Activated naive CD4-positive, alpha-beta T cell treated with anti-CD3 and anti-CD28 coated beads for 36 hours (primary cell): ENCODE measurements at places on chromosomes 6 and 20. TPM values are rescaled to one million over a fixed set of nuclear protein-coding genes. Genes with fewer than 3 reads are reported as not detected.

The PNLDC1 gene
- not detected for total RNA-seq

DNA sequence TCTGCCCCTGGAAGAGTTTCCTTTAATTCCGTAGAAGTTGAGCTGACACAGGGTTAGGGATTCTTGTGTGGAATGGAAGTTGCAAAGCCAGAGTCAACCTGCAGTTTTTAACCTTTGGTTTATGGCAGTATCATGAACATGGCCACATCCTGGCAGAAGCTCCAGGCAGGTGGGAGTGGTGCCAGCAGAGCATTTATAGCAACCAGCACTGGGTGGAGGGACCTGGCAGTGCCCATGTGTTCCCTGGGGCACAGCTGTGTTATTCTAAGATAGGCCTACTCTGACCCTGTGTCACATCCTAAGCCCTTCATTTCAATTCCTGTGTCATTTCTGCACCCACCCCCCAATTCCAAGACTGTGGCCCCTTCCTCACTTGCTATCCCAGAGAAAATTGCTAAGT, 26.1 kb upstream of the ZNF831 start:
- H3K4me3 ChIP-seq: no peak overlapping the region
- DNase-seq: no peak
- no peak overlapping the region for H3K27ac ChIP-seq
- no peaks in the 10 kb centered on the region for H3K36me3 ChIP-seq
- no peaks in the 10 kb centered on the region for H3K27me3 ChIP-seq

The ZNF512B gene
- total RNA-seq: 7.9 TPM

DNA sequence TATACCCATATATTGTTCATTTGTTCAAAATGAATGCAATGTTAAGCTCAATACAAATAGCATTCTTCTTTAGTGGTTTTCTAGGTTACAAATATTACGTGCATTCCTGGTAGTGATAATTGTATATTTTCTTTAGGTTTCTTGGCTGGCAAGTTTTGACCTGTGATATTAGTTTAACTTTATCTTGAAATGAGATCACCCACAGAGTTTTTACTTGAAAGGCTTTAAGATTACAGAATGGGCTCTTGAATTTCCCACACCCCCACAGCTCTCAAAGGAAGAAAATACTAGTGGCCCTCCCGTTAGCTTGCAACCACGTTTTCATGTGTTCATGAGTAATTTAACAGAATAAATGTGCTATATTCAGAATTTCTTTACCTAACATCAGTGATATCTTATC, 1315.5 kb upstream of the GJE1 start:
- no peaks in the 10 kb centered on the region for H3K36me3 ChIP-seq
- peaks cover under 1% of the 10 kb centered on the region for H3K27me3 ChIP-seq
- H3K27ac ChIP-seq: no peak overlapping the region
- no peak for DNase-seq
- H3K4me3 ChIP-seq: no peak overlapping the region

GRCh38 chr20:47453167-47453782, 48.4 kb upstream of the NCOA3 start:
- H3K4me3 ChIP-seq: no peak overlapping the region
- peak; percentile 62 for DNase-seq
- peaks cover 45% of the 10 kb centered on the region for H3K4me1 ChIP-seq
- no peaks in the 10 kb centered on the region for H3K27me3 ChIP-seq
- peak overlapping the region; percentile 51 for H3K27ac ChIP-seq

DNA sequence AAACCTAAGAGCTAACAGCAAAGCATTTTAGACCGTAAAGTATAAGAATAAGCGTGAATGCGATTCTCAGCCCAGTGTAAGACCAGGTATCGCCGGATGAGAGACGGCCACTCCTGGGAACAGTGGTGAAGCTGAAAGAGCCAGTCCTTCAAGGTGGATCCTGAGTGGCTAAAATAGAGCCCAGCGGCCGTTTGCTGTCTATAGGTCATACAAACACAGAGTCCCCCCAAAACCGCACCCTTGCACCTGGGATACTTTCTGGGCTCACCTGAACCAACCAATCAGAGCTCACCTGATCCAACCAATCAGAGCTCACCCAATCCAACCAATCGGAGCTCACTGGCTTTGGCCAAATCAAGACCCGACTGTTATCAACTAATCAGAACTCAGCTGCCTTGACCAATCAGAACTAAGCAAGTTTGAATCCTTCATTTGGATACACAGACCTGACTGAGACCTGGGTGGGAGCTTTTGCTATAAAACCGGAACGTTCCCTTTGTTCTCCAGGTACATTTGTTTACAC, 248.2 kb downstream of the DLL1 start:
- H3K4me3 ChIP-seq: no peak overlapping the region
- H3K27me3 ChIP-seq: peaks cover 2% of the 10 kb centered on the region
- no peak overlapping the region for H3K27ac ChIP-seq
- DNase-seq: no peak

DNA sequence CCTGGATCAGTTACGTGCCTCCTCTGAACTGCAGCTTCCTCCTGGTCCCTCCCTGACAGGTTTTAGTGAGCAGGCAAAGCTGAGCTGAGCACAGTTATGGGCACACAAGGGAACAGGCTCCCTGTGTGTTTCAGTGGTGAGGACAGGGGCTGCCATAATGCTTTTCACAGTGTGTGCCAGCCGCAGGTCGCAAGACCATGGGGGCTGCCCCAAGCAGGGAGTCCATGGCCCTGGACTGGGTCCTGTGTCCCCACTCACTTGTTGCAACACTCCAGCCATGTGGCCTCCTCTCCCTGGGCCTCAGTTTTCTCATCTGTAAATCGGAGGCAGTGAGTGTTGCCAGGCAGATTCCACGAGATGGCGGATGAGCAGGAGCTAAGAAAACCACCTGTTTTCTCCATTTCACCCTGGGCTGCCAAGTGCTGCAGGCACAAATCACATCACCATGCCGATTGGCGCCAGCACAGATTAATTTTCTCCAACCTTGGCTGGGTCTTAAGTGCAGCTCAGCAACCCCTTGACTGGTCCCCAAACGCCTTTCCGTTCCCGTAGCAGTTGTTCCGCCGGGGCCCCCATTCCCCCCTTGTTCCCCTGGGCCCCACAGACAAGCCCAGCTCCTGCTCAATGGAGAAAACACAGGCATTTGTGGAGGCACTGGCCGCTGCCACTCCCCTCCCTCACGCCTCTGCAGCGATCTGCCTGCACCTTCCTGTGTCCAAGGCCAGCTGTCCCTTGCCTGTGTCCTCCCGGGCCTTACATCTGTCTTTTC, 57.1 kb upstream of the NNAT start:
- H3K27ac ChIP-seq: no peak overlapping the region
- H3K4me1 ChIP-seq: no peaks in the 10 kb centered on the region
- no peaks in the 10 kb centered on the region for H3K36me3 ChIP-seq
- no peak for DNase-seq
- H3K4me3 ChIP-seq: no peak overlapping the region

The BANF2 gene
- total RNA-seq: not detected

The CD83 gene
- total RNA-seq: 11.9 TPM

DNA sequence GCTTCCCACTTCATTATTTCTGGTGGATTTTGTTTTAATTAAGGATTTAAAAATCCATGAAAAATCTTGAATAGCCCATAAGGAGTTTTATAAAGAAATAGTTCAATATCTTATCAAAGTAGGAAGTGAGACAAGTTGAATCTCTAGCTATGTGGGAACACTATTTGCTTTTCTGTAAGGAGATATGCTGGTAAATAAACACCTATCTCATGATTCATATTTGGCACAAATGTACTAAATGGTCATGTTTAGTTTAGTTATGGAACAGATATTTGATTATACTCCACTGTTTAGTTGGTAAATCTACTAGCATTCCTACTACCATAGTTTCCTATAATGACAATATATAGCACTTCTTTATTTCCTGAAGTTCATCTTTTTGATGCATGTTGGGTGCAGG, 239.9 kb upstream of the CEP162 start:
- no peaks in the 10 kb centered on the region for H3K4me1 ChIP-seq
- no peaks in the 10 kb centered on the region for H3K27me3 ChIP-seq
- no peak for DNase-seq
- H3K4me3 ChIP-seq: no peak overlapping the region

GRCh38 chr6:134432036-134432435, 114.1 kb upstream of the SGK1 start:
- no peak overlapping the region for H3K4me3 ChIP-seq
- no peaks in the 10 kb centered on the region for H3K27me3 ChIP-seq
- H3K36me3 ChIP-seq: no peaks in the 10 kb centered on the region

The GPX5 gene
- not detected for total RNA-seq

DNA sequence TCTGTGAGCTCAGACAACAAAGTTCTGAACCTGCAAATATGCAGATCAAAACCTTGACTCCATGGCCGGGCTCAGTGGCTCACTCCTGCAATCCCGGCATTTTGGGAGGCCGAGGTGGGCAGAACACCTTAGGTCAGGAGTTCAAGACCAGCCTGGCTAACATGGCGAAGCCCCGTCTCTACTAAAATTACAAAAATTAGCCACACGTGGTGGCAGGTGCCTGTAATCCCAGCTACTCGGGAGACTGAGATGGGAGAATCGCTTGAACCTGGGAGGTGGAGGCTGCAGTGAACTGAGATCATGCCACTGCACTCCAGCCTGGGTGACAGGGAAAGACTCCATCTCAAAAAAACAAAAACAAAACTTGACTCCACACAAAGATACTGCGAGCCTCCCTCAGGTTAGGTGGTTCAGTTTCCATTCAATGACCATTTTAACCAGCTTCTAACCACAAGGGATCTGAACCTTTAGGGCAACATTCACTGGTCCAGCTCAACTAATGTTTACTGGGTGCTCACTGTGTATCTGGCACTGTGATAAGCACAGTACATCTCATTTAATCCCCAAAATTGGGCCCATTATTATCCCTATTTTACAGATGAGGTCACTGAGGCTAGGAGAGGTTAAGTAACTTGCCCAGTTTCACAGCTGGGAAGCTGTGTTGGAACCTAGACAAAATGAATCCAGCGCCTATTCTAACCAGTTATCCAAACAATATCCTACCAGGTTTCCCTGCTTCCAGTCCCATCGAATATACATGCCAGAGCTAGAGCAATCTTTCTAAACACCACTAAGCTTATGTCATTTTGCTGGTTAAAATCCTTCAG, 1.8 kb downstream of the SNRPB start:
- DNase-seq: no peak
- H3K4me3 ChIP-seq: peak overlapping the region; percentile 99
- H3K27me3 ChIP-seq: no peaks in the 10 kb centered on the region
- peak overlapping the region; percentile 100 for H3K27ac ChIP-seq
- H3K36me3 ChIP-seq: peaks cover 62% of the 10 kb centered on the region
- peaks cover 59% of the 10 kb centered on the region for H3K4me1 ChIP-seq

The PLN gene
- not detected for total RNA-seq

DNA sequence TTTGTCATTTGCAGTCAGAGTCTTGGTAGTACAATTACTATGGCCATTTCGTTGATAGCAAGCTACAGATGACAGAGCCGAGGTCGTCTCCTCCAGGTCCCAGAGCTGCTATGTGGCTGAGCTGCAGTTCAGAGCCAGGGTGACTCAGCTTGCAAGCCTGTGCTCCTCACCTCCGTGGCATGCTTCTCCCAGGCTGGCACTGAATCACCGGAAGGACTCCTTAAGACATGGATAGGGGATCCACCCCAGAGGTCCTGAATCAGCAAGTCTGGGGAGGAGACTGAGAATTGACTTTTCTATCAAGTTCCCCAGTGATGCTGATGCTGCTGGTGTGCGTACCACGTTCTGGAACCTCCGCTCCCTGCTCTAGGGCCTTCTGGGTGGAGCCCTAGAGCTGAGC, 291.2 kb downstream of the CDH26 start:
- no peak overlapping the region for H3K4me3 ChIP-seq
- no peak for DNase-seq
- no peak overlapping the region for H3K27ac ChIP-seq
- no peaks in the 10 kb centered on the region for H3K36me3 ChIP-seq

GRCh38 chr6:142323377-142323776, 21.6 kb downstream of the ADGRG6 start:
- no peaks in the 10 kb centered on the region for H3K4me1 ChIP-seq
- H3K27ac ChIP-seq: no peak overlapping the region
- DNase-seq: no peak
- no peaks in the 10 kb centered on the region for H3K36me3 ChIP-seq
- H3K27me3 ChIP-seq: no peaks in the 10 kb centered on the region

The EYA4 gene
- total RNA-seq: not detected

GRCh38 chr6:13641315-13641714, 26.2 kb downstream of the NOL7 start:
- H3K27me3 ChIP-seq: no peaks in the 10 kb centered on the region
- H3K36me3 ChIP-seq: peaks cover 43% of the 10 kb centered on the region
- no peak overlapping the region for H3K4me3 ChIP-seq

DNA sequence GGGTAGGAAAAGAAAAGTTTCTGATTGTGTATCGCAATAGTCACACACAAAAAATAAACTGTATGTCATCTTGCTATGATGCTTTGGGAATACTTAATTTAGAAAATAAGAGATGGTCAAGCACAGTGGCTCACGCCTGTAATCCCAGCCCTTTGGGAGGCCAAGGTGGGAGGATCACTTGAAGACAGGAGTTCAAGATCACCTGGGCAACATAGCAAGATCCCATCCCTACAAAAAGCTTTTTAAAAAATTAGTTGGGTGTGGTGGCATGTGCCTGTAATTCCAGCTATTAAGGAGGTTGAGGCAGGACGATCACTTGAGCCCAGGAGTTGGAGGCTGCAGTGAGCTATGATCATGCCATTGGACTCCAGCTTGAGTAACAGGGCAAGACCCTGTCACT, 27.6 kb downstream of the MAP7 start:
- H3K27ac ChIP-seq: no peak overlapping the region
- no peak overlapping the region for H3K4me3 ChIP-seq
- H3K36me3 ChIP-seq: no peaks in the 10 kb centered on the region
- peaks cover 7% of the 10 kb centered on the region for H3K27me3 ChIP-seq
- no peak for DNase-seq
- peaks cover 23% of the 10 kb centered on the region for H3K4me1 ChIP-seq
